ENCODE measurements at places on chromosomes 7 and 10. TPM values are rescaled to one million over a fixed set of nuclear protein-coding genes. Genes with fewer than 3 reads are reported as not detected.

SKIDA1 gene
- total RNA-seq = 0.04 TPM

ZP3 gene
- total RNA-seq = 17.1 TPM

CHCHD2 gene
- 754 TPM for total RNA-seq

DENND2A gene
- total RNA-seq = 0.91 TPM

SP8 gene
- total RNA-seq = not detected

CRTAC1 gene
- not detected for total RNA-seq
